Activated T-cell treated with anti-CD3 and anti-CD28 coated beads, Interleukin-2, amount 50 U/mL, for 4 hours (primary cell): ENCODE measurements at places on chromosomes 6 and 20. TPM values are rescaled to one million over a fixed set of nuclear protein-coding genes. Genes with fewer than 3 reads are reported as not detected.

DNA sequence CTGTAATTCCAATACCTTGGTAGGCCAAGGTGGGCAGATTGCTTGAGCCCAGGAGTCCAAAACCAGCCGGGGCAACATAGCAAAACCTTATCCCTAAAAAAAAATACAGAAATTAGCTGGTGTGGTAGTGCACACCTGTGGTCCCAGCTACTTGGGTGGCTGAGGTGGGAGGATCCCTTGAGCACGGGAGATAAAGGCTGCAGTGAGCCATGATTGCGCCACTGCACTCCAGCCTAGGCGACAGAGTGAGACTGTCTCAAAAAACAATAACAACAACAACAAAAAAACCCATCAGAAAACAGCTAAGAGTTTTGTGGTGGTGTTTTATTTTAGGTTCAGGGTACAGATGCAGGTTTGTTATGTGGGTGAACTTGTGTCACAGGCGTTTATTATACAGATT lies 42.9 kb upstream of the FANCE start:
- DNase-seq = no peak

Gene SLC17A1
- not detected for total RNA-seq

Gene SMLR1
- not detected for total RNA-seq

Gene C6orf163
- 0.76 TPM for total RNA-seq

- DNase-seq = no peak
These were observed 193.1 kb downstream of the ATXN1 start for GRCh38 chr6:16568128-16568527.

DNA sequence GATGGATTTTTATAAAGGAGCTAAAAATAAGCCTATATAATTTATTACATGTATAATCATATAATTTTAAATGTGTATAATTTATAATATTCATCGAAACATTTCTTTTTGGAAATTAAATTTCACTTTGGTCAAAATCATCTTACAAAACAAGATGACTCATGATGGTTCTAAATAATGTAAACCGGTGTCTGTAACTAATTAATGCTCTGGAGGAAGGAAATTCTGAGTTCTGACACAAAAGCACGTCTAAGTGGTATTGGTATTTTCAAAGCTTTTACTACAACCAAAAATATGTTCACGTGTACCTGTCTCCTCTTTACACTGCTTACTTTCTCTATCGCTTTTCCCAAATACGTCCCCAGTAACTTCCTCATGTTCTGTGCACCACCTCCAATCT lies 134.1 kb downstream of the MTHFD1L start:
- no peak for DNase-seq

GRCh38 chr6:55578537-55579363 lies at the start of gene HMGCLL1:
Gene HMGCLL1, minus strand, starts transcription at chr6:55579192. Its CDS starts 137 bp downstream, at chr6:55579055.
- DNase-seq = no peak

DNA sequence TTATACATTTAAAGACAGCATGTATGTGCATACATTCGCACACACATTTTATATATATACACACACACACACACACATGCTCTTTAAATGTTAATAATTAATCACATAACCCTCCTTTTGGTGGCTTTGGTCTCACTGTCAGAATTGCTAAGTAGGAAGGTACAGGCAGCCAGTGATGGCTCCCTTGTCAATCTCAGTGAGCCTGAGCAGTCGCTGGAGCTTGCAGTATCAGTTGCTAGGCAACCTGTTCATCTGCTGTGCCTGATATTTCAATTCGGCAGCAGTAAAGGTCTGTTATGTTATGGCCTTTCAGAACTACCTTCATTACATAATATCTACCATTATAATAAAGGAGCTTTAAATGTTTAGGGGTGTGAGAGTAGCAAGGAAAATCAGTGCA lies 374.3 kb downstream of the LMBRD1 start:
- no peak for DNase-seq

DNA sequence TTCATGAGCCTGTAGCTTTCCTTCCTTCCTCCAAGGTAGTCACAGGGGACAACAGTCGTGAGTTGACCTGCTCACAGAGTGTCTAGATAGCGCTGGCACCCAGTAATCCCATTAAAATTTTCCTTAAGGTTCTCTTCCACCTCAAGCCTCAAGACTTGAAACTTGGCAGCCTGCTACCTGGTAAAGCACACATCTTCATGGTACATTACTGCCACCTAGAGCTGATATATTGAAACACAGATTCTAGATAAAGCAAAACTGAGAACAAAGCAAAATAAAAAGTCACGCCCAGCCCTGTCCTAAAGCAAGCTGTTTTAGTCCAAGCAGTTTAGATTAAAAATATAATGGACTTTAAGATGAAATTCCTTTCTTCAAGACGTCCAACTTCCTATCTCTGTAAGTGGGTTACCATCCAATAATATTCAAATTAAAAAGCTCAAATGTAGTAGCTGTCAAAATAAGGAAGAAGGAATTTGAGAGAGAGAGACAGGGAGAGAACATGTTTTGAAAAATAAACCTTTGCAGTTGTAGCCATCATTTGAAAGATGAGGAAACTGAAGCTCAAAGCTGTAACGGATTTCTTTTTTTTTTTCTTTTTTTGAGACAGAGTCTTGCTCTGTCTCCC lies 50.7 kb upstream of the CD83 start:
- no peak for DNase-seq

Gene MUC21
- total RNA-seq = not detected

Gene TRIM31
- not detected for total RNA-seq

DNA sequence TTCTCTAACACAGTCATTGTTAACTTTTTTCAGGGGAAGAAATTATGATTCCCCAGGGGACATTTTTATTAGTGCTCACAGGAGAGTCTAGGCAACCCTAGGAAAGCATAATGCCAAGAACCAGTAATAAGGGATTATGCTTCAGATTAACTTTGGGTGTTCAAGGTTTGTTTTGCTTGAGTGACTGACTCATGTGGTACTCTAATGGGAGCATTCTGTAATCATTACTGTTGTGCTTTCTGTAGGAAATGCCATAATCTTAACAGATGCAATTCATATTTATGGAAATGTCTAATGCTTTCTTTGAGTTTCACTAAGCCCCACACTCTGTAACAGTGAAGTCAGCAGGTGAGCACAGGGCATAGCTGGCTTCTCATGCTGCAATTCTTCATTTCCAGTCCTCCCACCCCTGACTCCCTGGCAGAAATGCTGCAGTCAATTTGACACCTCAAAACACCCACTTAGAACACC lies 263.4 kb upstream of the MAN1A1 start:
- DNase-seq = no peak
